ENCODE measurements at places on chromosomes 3 and 15. TPM values are rescaled to one million over a fixed set of nuclear protein-coding genes. Genes with fewer than 3 reads are reported as not detected.

DNA sequence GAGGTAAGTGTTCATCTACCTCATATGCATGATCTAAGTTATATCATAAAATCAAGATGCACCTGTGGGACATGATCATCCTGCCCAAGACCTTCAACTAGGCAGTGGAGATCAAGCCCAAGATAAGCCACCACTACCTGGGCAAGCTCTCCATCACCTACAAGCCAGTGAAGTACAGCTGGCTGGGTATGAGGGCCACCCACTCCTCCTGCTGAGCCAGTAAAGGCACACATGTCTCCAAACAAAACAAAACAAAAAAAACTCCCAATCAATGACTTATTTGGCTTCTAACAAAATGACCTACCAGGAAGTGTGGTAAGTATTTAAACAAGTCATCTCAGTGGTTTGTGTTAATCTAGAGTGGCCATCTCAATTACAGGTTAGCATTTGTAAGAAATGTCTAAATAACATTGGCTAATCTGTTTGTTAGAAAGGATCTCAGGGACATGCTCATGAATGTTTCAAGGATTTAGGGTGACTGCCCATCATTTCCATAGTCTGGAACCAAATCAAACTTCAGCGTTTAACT, 3.1 kb downstream of the PAQR9 start:
- no peak for DNase-seq

DNA sequence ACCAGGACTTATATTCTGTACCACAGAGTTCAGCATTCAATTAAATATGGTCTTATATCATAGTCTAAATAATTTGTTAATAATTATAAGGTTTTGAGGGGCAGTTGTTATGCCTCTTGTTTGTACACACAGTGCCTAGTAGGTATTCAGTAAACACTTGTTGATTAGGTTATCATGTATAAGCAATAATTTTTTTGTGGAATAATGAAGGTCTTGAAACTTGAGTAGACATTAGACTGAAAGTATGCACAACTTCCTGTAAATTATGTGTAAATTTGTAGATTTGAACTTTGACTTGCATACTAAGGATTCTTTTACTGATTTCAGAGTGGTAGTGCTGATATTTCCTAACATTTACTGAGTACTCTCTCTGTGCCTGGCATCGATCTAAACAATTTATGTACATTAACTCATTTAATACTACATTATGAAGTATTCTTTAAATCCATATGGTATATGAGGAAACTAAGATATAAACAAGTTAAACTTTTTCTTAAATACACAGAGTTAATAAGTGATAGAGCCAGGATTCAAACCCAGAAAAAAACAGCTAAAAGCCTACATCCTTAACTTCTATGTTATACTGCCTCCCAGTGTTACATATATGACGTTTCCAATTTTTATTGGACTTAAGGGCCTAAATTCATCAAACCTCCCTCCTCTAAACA, 65.1 kb downstream of the GLCE start:
- no peak for DNase-seq

- no peak for DNase-seq
Observed at GRCh38 chr3:161149529-161149928, 44.4 kb upstream of the B3GALNT1 start.

DNA sequence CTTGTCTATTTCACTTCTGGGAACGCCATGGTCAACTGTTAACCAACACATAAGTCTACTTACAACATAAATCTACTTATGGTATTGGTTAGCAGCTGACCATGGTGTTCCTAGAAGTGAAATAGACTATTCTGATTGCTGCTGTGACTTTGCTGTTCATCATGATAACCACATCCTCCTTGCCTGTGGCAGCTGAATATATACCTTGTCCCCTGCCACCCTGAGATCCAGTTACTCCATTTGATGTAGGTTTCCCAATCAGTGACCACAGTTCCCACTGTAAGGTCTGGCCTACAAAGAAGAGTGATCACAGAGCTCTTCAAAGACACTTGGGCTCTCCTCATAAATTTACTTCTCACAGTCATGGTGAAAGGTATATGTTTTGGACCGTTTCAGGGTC, 66.8 kb upstream of the ALDH1A3 start:
- no peak for DNase-seq

DNA sequence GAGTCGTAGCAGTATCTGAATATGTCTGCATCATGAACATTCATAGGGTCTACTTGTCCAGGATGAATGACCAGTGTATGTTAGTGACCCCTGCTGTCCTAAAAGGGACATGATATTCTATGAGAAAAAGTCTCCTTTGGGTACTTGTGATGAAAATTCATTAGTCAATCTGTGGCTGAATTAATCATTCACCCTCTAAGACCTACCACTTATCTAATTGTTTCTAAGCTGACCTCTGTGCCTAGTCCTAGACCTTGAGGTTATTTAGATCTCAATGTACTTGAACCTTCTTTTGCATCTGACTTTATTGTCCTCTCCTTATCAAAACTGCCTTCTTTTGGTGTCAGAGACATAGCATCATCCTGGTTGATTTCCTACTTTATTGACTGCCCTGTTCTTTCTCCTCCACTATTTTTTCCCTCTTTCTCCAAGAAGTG, 799.3 kb downstream of the DIPK2A start:
- DNase-seq = no peak

- DNase-seq = peak; percentile 87
Observed at GRCh38 chr15:100902436-100903167, 16.6 kb upstream of the LRRK1 start.

DNA sequence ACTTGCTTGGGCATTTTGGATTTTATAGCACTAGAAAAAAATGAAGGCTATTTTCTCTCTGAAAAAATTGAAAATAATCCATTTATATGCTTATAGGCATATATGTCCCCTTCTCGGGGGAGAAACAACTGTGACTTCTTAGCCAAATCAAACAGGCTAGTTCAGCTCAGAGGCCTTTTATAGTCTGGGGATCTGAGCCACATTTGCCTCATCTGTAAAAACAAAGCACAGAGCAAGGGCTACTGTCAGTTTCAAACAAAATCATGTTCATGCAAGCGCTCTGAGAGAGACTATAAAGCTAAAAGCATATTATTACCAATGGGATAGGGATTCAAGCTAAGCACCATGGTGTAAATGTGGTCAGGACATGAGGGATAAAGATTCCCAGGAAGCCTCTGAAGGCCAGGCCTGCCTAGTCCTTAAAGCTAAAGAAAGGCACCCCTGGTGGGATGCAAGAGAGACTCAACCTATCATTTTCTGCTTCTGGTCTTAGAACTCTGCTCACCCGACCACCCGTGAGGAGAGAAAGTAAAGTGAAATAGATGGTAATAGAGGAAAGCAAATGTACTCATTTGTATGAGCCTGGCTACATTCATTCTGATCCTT, 51.0 kb upstream of the IL12A start:
- no peak for DNase-seq

GRCh38 chr3:53890726-53891475, 758 bp downstream of the SELENOK start:
- DNase-seq = peak; percentile 43

DNA sequence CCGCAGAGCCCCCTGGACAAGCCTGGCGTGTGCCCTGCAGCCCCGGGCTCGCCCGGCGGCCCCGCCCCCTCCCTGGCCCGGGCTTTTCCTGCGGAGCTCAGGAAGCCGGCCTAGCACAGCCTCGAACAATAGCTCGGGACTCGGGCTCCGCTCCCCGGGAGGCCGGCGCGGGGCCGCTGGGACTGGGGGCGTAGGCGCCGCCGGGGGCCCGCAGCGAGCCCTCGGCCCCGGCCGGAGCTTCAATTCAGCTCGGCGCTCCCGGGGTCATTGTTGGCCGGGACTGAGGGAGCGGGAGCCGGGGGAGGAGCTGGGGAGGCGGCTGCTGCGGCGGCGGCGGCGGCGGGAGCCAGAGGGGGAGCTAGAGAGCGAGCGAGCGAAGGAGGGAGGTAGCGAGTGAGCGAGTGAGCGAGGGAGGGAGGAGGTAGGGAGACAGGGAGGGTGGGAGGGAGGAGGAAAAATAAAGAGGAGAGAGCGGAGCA, 41.0 kb upstream of the ROPN1 start:
- DNase-seq = peak; percentile 67

GRCh38 chr3:58266577-58266976, 29.0 kb downstream of the ABHD6 start:
- DNase-seq = no peak

Gene TTC21A
- 14.3 TPM for total RNA-seq

Gene ARL6
- total RNA-seq = 10.5 TPM

Gene OXSM
- 7.5 TPM for total RNA-seq

Gene ATG3
- 24.9 TPM for total RNA-seq

Gene FETUB
- total RNA-seq = not detected

Gene CTXN2
- total RNA-seq = not detected

Gene ZIC1
- not detected for total RNA-seq

Gene CCDC39
- 0.94 TPM for total RNA-seq
